Occipital lobe (tissue), 3 donors: ENCODE measurements at places on chromosomes 7 and 10. TPM values are rescaled to one million over a fixed set of nuclear protein-coding genes. Genes with fewer than 3 reads are reported as not detected.

NDUFB8 gene
- 102 TPM for total RNA-seq

MEOX2 gene
- total RNA-seq, result 0.16 TPM

CYP3A5 gene
- total RNA-seq, result 1.6 TPM

SFXN3 gene
- total RNA-seq, result 44.0 TPM

DNA sequence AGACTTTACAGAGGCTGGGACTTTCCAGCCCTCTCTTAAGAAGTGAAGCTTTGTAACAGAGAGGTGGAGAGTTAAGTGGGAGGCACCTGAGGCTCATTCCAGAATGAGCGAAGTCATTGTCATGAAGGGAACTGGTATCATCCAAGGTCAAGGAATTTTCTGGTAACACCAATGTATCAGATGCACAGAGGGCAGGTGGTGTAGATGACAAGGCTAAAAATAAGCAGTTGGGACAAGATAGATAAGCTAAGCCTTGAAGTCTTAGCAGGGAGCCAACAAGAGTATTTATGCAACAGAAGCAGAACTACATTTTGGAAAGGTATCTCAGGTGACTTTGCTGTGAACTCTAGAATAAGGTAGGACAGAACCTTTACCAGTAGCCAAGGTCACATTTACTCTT is 257.0 kb upstream of the AUTS2 start:
- DNase-seq, result no peak

- DNase-seq, result no peak
These were observed 42.0 kb downstream of the CCDC6 start for GRCh38 chr10:59864141-59864962.

DNA sequence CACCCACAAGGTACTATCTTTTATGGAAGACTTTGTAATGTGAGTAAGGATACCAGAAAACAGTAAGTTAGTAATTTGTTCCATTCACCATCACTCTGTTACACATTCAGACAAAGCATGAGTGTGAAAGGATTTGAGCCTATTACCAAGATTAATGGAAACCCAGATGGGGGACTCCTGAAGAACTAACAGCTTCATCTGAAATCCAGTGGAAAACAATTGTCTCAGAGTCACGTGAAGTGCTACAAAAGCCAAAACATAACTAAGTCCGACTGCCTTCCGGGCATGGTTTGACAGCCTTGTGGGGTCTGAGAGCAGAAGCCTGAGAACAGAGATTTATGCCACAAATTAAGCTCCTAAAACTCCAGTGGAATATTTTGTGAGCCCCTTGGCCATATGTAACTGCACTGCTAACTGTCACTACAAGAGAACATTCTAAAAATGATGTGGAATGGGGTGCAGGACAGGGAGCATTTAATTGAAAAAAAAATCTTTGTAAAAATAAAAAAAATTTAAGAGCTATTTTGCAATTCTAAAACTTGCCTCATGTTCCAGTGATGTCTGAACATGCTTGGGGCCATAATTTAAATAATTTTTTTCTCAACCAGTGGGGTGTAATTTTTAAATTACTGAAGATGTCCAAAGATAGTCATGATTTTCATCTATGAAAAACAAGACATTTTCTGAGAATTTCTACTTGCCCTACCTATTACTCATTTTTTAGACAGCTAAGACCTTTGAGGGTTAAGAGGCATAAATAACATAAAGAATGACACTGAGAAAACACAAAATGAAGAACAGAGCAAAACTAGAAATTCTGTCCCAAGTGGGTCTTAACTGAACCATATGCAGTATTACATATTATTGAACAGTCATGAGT is 555.0 kb downstream of the INHBA start:
- DNase-seq, result no peak

DNA sequence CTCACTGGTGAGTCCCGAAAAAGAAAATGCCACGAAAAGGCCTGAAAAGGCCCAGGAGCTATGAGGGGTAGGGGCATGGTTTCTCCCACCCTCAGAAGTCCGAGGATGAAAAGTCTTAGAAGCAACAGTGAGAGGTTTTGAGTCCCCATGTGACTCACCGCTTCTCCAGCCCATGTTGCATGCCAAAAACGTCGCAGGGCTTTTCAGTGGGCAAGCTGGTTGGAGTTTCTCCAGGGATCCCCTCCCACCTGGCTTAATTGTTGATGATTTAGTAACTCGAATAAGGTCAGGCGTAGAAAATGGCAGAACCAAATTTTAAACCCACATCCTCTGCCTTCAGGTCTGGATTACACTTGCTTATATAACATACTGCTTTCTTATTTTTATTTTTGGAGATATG is 96.3 kb upstream of the ARMC3 start:
- no peak for DNase-seq

- DNase-seq, result no peak
These were observed 4.8 kb upstream of the UNC5B start for GRCh38 chr10:71207578-71207977.

DNA sequence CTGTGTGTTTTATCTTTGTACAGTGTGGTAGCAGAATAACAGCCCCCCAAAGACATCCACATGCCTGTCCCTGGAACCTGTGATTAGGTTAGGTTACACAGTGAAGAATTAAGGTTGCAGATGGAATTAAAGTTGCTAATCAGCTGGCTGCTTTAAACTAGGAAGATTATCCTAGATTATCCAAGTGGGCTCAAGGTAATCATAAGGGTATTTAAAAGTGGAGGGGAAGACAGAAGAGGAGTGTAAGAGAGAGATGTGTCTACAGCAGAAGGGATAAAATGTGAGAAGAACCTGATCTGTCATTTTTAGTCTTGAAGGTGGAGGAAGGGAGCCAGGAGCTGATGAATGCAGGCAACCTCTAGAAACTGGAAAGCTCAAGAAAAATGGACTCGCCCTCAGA is 117.6 kb downstream of the ARHGAP22 start:
- no peak for DNase-seq

DNA sequence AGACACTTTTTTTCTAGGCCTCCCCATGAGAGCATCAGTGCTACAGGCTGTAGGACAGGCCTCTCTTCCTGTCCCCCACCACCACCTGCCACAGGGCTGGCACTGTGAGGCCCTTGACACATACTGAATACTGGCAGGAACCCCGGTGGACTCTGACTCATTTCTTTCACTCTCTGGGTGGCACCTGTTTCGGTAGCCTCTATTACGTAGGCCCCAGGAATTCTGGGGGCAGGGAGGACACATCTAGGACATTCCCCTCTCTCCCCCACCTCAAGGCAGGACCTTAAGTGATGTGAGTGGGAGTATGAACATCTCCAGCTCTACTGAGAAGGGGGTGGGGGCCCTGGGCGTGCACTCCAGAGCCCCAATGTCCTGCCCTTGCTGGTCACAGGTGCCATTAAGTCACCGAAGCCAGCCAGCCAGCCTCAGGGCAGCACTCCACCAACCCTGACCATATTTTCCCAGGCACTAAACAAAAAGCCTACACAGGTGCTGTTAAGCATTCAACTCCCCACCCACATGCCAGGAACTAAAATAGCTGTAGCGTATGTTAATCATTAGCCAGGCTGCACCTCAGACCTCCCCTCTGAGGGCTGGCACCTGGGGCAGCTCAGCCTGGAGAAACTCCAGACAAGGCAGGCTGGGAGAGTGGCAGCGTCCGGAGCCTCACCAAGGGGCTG is 8.9 kb downstream of the ANXA11 start:
- DNase-seq, result no peak

DNA sequence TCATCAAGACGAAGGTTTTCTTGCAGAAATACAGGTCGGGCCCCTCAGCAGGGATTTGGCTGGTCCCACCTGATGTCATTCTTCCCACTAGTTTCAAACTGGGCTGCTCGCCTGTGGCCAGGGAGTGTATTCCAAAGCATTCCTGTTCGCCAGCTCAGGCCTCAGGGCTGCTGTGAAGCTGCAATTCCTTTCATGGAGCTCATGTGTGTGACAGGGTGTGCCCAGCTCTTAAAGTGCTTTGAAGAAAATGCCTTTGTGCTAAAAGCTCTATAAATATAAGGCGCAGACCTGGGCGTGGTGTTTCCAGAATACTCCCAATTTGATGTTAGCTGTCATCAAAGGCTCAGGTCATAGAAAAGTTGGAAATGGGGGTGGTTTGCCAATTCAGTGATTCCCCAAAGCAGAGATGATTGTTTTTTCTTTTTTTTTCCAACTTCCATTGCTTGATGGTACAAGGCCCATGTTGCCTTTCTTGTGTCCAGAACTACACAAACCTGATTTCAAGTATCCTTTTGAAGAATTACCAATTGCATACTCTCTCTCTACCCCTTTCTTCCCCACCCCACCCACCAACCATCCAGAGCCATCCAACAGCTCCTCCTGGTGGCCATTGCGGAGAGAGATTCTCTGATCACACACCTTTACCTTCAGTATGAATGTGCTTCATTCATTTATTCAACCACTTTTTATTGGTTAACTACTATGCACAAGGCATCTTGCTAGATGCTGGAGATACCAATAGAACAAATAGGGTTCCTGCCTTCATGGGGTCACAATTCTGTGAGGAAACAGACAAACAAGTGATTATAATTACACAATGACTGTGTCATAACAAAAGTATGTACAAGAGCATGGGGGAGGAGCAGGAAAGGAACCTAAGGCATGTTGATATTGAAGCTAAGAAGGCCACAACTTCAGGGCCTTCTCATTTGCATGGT is 297.3 kb upstream of the LYZL1 start:
- no peak for DNase-seq

DNA sequence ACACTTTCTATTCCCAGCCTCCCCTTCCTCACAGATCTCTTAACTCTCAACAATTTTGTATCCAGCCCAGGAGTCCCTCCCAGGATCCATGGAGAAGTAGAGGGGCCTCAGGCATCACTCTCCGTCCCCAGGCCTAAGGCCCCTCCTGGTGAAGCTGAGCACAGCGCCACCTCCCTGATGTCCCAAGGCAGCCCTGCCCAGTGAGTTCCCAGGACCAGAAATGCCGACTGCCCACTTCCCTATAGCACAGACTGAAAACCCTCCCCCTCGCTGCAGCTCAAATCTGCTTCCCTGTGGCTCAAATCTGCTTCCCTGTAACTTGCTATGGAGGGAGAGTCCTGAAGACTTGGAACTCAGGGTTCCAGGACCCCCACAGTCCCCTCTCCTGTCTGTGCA is 35.6 kb downstream of the YKT6 start:
- no peak for DNase-seq
